Calu3 (cell line): ENCODE measurements at places on chromosomes 2 and 18. TPM values are rescaled to one million over a fixed set of nuclear protein-coding genes. Genes with fewer than 3 reads are reported as not detected.

GRCh38 chr2:26646986-26647672 is 6.0 kb upstream of the CIB4 start:
- H3K27me3 ChIP-seq, result peaks cover 98% of the 10 kb centered on the region
- H3K36me3 ChIP-seq, result no peaks in the 10 kb centered on the region
- no peak overlapping the region for H3K27ac ChIP-seq

- H3K4me1 ChIP-seq, result no peaks in the 10 kb centered on the region
- no peak for DNase-seq
- H3K27me3 ChIP-seq, result peaks cover 94% of the 10 kb centered on the region
- no peaks in the 10 kb centered on the region for H3K36me3 ChIP-seq
Measured at GRCh38 chr2:71697106-71698004, 244.0 kb downstream of the DYSF start.

ABCG8 gene
- 1.4 and 1.6 TPM in 2 replicates for total RNA-seq

GRCh38 chr2:10709290-10709939 is 12.0 kb upstream of the ATP6V1C2 start:
- no peaks in the 10 kb centered on the region for H3K36me3 ChIP-seq
- H3K4me3 ChIP-seq, result no peak overlapping the region
- H3K27ac ChIP-seq, result no peak overlapping the region
- peaks cover 82% of the 10 kb centered on the region for H3K27me3 ChIP-seq

SPC25 gene
- 60.2 and 77.0 TPM in 2 replicates for total RNA-seq
